ENCODE measurements at places on chromosomes 16 and 17. TPM values are rescaled to one million over a fixed set of nuclear protein-coding genes. Genes with fewer than 3 reads are reported as not detected.
A peak's percentile ranks its signal among the peaks of the same experiment; 100 is the strongest.

Gene ATP2A1
- 2.9 TPM for total RNA-seq

Gene HBA1
- total RNA-seq: 50.3 TPM

Gene ZNF267
- 14.9 TPM for total RNA-seq

Gene C17orf50
- not detected for total RNA-seq

Gene MLKL
- 25.1 TPM for total RNA-seq

Gene ABCC3
- total RNA-seq: 187 TPM

Gene NECAB2
- 0.42 TPM for total RNA-seq

Gene FAM117A
- 6.3 TPM for total RNA-seq

Gene KRT20
- 1,735 TPM for total RNA-seq

Gene IRX5
- 0.11 TPM for total RNA-seq

Gene C16orf86
- total RNA-seq: 1.1 TPM

Gene TMEM107
- 13.2 TPM for total RNA-seq

Gene KCTD5
- 88.3 TPM for total RNA-seq

- peak; percentile 22 for DNase-seq
- H3K27me3 ChIP-seq: no peaks in the 10 kb centered on the region
- no peaks in the 10 kb centered on the region for H3K4me1 ChIP-seq
- H3K27ac ChIP-seq: no peak overlapping the region
These were observed 9.1 kb downstream of the PSMB3 start for GRCh38 chr17:38761612-38762011.

GRCh38 chr17:60678118-60678444 lies 430 bp downstream of the BCAS3 start:
- H3K27ac ChIP-seq: peak overlapping the region; percentile 73
- H3K27me3 ChIP-seq: no peaks in the 10 kb centered on the region
- peaks cover 3% of the 10 kb centered on the region for H3K4me1 ChIP-seq
- no peak for DNase-seq

- H3K4me1 ChIP-seq: no peaks in the 10 kb centered on the region
- no peaks in the 10 kb centered on the region for H3K36me3 ChIP-seq
- no peak overlapping the region for H3K27ac ChIP-seq
- H3K27me3 ChIP-seq: peaks cover 19% of the 10 kb centered on the region
- H3K4me3 ChIP-seq: no peak overlapping the region
These were observed 2.8 kb upstream of the SHISA9 start for GRCh38 chr16:12898551-12898950.

DNA sequence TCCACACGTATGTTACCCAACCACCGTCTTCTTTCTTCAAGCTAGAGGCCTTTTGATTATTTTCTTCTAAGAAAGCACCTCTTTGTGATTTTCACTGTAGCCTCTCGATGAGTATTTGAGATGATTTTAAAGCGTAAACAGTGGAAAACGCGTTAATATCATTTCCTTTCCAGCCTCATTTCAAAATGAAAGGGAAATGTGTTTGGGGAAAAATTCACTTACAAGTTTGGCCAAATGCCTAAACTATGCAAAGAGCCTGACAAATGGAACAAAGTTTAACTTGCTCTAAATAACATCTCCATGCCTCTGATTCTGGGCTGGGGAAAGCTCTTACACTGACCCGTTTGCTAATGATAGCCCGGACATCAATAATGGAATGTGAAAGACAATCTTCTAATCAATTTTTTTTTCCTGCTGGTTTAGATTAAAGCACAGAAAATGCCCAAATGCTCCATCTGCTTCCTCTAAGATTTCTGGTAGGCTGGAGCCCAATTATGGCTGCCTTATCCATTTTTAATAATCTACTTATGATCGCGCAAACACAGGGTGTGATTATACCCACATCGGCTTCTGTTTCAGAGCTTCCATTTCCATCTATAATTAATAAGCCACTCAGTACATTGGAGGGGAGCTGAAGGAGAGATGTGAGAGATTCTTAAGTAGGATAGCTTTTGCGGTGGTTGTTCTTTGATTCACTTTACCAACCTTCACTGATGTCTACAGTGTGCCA lies 43.5 kb downstream of the HS3ST2 start:
- H3K27me3 ChIP-seq: no peaks in the 10 kb centered on the region
- no peak for DNase-seq
- no peaks in the 10 kb centered on the region for H3K4me1 ChIP-seq

- H3K27me3 ChIP-seq: peaks cover 36% of the 10 kb centered on the region
- H3K4me3 ChIP-seq: no peak overlapping the region
- no peak overlapping the region for H3K27ac ChIP-seq
These were observed 2.7 kb downstream of the NXPH3 start for GRCh38 chr17:49578414-49578813.

- H3K27ac ChIP-seq: no peak overlapping the region
- no peaks in the 10 kb centered on the region for H3K4me1 ChIP-seq
- H3K27me3 ChIP-seq: no peaks in the 10 kb centered on the region
These were observed 11.7 kb upstream of the HS3ST3B1 start for GRCh38 chr17:14289162-14289561.

GRCh38 chr17:75652934-75653549 lies 13.9 kb downstream of the RECQL5 start:
- no peak overlapping the region for H3K27ac ChIP-seq
- H3K27me3 ChIP-seq: no peaks in the 10 kb centered on the region
- no peak overlapping the region for H3K4me3 ChIP-seq
- H3K4me1 ChIP-seq: no peaks in the 10 kb centered on the region
- no peak for DNase-seq

DNA sequence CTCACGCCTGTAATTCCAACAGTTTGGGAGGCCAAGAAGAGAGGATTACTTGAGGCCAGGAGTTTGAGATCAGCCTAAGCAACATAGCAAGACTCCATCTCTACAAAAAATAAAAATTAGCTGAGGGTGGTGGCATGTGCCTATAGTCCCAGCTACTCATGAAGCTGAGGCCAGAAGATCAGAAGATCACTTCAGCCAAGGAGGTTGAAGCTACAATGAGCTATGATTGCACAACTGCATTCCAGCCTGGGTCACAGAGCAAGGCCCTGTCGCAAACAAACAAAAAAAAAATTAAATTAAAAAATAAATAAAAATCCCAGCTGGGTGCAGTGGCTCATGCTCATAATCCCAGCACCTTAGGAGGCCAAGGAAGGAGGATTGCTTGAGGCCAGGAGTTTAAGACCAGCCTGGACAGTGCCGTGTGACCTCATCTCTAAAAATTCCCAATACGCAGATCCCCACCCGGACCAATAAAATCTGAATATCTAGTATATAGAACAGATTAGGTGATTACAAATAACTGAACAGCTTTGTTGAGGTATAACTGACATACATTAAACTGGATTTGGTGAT lies 18.2 kb upstream of the ATF7IP2 start:
- H3K27me3 ChIP-seq: no peaks in the 10 kb centered on the region
- no peak overlapping the region for H3K4me3 ChIP-seq
- no peak for DNase-seq
- H3K36me3 ChIP-seq: no peaks in the 10 kb centered on the region
- no peak overlapping the region for H3K27ac ChIP-seq
- no peaks in the 10 kb centered on the region for H3K4me1 ChIP-seq

DNA sequence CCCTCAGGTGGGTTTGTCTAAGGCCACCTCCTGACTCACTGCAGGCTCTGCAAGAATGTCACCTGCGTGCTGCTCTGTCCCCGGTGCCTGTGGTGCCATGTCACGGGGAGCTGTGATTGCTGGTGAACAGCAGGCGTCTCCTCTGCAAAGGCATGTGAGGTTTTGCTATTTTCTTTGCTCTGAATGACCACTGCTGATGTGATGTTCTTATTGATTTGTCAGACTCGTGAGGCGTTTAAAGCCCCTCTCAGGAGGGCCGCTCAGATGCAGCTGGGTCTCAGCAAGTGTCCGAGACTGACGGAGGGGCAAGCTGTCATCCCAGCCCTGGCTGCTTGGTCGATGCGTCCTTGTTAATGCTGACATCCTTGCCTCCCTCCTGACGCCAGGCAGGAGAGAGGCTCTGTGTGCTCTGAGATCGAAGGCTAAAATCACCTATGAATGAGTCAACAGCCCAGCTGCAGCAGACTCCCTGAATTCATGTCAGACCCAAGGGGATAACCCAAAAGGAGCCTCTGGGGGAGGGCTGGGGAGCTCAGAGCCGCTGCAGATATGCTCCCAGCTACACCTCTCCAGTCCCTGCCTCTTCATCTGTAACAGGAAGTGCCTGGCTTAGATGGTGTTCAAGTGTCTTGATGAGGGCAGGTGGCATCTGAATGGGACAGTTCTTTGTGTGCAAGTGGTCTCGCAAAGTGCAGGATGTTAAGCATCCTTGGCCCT lies 11.8 kb upstream of the PEMT start:
- H3K36me3 ChIP-seq: no peaks in the 10 kb centered on the region
- H3K4me3 ChIP-seq: no peak overlapping the region
- H3K4me1 ChIP-seq: no peaks in the 10 kb centered on the region
- DNase-seq: no peak
- no peak overlapping the region for H3K27ac ChIP-seq

GRCh38 chr16:57999366-57999970 lies 1.0 kb downstream of the ZNF319 start:
- peak overlapping the region; percentile 84 for H3K4me3 ChIP-seq
- H3K36me3 ChIP-seq: peaks cover 8% of the 10 kb centered on the region
- peak overlapping the region; percentile 91 for H3K27ac ChIP-seq
- DNase-seq: no peak

DNA sequence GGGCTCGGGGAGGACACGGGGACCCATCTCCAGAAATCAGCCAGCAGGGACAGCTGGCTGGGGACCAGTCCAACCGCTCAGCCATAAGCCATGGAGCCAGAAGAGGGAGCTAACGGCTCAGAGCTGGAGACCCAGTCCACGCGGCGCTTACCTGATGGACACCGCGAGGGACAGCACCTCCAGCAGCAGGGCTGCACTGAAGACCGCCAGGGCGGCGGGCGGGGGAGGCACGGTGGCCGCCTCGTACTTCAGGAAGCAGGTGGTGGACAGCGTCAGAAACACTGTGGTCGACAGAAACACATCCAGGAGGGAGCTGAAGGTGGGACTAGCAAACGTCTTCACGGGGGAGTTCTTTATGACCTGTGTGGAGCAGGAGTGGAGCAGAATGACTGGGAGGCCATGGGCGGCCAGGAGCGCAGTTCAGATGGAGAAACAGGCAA lies 102.6 kb upstream of the CREBBP start:
- peak; percentile 77 for DNase-seq
- no peak overlapping the region for H3K4me3 ChIP-seq
- no peaks in the 10 kb centered on the region for H3K4me1 ChIP-seq
- H3K27me3 ChIP-seq: no peaks in the 10 kb centered on the region

GRCh38 chr17:81302861-81303333 lies 7.8 kb upstream of the SLC38A10 start:
- no peaks in the 10 kb centered on the region for H3K27me3 ChIP-seq
- no peak for DNase-seq
- H3K36me3 ChIP-seq: no peaks in the 10 kb centered on the region
- H3K27ac ChIP-seq: no peak overlapping the region
- H3K4me1 ChIP-seq: no peaks in the 10 kb centered on the region
- no peak overlapping the region for H3K4me3 ChIP-seq

- no peak overlapping the region for H3K4me3 ChIP-seq
- no peaks in the 10 kb centered on the region for H3K27me3 ChIP-seq
- no peak for DNase-seq
- H3K36me3 ChIP-seq: no peaks in the 10 kb centered on the region
These were observed 18.9 kb downstream of the TVP23A start for GRCh38 chr16:10799736-10800135.

GRCh38 chr17:51487947-51488346 lies 227.6 kb downstream of the UTP18 start:
- H3K27me3 ChIP-seq: no peaks in the 10 kb centered on the region
- H3K27ac ChIP-seq: no peak overlapping the region
- H3K4me3 ChIP-seq: no peak overlapping the region

GRCh38 chr17:38926293-38927070 lies 1.1 kb downstream of the LASP1NB start:
- no peaks in the 10 kb centered on the region for H3K4me1 ChIP-seq
- H3K4me3 ChIP-seq: no peak overlapping the region
- no peak for DNase-seq

GRCh38 chr16:80150978-80151721 lies 389.6 kb upstream of the DYNLRB2 start:
- H3K4me3 ChIP-seq: no peak overlapping the region
- no peak for DNase-seq
- H3K27me3 ChIP-seq: no peaks in the 10 kb centered on the region
- no peaks in the 10 kb centered on the region for H3K36me3 ChIP-seq
- no peaks in the 10 kb centered on the region for H3K4me1 ChIP-seq

DNA sequence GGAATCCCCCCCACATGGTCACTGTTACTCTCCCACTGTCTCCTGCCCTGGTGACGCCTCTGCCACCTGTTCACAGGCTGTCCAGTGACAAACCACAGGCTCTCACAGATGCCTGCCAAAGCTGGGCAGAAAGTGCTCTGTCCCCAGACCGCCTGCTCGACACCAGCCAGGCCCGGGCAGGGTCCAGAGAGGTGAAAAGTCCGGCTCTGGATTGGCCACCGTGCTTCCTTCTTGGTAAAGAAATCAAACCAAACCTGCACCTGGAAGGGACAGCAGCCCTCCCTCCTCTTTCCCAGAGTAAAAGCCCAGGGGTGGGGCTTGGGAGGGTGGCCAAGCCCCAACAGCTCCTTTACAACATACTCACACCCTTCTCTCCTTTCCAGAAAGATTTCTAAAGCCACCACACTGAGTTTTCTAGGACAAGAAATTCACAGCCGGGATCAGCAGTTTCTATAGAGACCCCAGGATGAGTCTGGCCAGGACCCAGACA lies 6.2 kb downstream of the PCGF2 start:
- peaks cover 21% of the 10 kb centered on the region for H3K4me1 ChIP-seq
- peak overlapping the region; percentile 90 for H3K27ac ChIP-seq
- H3K36me3 ChIP-seq: no peaks in the 10 kb centered on the region
- H3K27me3 ChIP-seq: no peaks in the 10 kb centered on the region
- no peak overlapping the region for H3K4me3 ChIP-seq

DNA sequence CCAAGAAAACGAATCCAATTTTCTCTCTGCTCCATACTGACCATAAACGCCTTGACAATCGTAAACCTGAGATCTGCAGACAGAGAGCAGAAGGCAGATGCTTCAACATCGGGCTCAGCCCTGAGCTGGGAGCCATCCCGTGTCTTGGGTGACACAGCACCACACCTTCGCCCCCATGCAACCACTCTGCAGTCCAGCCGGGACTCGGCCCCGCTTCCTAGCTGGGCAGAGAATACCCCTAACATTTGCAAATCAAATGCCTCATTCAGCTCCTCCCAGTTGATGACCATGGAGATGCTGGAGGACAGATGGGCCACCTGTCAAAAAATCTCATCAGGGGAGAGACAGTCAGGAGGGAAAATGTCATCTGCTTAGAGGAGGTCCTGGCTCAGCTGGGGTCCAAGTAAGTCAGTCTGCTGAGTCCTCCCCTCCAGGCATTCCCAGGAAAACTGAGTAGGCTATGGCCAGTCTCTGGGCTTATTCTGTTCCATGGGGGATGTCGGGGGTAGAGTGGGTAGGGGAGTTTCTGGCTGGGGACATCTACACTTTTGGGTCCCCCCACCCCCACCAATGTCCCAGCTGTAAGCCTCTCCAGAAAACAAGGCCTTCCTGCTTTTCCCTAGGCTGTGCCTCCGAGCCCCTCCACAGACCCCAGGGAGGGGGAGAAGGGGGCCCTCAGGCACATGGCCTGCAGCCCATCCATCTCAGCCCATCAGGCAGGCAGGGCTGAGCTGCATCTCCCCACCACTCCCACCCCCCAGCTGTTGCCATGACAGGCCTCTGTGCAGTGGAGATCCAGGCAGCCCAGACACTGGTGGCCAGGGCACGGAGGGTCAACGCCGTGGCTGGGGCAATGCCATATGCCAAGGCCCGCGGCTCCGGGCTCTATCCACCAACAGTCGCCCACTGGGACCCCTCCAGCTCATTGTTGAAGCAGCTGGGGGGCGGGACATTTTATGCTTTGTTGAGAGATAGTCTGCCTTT lies 158.6 kb downstream of the AXIN2 start:
- no peaks in the 10 kb centered on the region for H3K36me3 ChIP-seq
- no peaks in the 10 kb centered on the region for H3K27me3 ChIP-seq
- H3K4me1 ChIP-seq: no peaks in the 10 kb centered on the region
- no peak for DNase-seq
- H3K4me3 ChIP-seq: no peak overlapping the region
- H3K27ac ChIP-seq: no peak overlapping the region

Measured in colonic mucosa (tissue), 4 donors.